ENCODE measurements at places on chromosomes 3 and 15.

DNA sequence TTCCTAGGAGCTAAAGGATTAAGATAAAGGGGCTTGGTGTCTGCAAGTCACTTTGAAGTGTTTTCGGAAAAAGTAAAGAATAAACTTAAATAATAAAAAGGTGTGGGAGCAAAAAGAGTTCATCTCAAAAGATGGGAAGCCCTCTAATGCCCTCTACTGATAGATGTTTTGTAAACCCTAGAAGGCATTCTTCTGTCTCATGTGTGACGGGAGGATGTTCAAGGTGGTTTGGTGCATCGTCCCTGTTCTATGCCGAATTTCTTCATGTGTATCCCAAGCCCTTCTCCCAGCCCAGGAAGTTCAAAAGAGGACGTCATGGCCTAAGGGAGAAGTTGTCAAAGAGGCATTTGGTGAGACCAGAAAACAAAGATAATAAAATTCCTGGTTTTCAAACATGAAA, 37.2 kb downstream of the CCK start:
- H3K4me3 ChIP-seq = no peak overlapping the region
- no peak overlapping the region for H3K27ac ChIP-seq
- peaks cover 11% of the 10 kb centered on the region for H3K36me3 ChIP-seq
- no peaks in the 10 kb centered on the region for H3K27me3 ChIP-seq

DNA sequence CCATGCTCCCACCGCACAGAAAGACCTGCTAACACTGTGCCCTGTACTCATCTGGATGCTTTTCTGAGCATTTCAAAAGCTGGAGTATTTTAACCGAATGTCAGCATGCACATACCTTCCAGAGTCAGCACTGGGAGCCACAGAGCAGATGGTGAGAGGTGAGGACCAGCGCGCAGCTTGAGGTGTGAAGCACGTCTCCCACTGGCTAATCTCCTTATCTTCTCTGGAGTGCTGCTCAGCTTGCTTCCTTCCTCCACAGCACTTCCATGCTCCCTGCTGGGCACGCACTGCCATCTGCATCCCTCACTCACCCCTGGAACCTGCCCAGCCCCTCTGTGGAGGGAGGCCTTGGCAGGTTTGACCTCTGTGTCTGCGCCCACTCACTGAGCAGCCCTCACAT, at the start of gene GNB5:
Gene GNB5, minus strand, starts transcription at position 186 of the 400 bp plus-strand sequence. CDS start 6,716 bp downstream, outside the sequence.
- H3K4me1 ChIP-seq = peaks cover 7% of the 10 kb centered on the region
- no peaks in the 10 kb centered on the region for H3K36me3 ChIP-seq
- DNase-seq = no peak
- no peaks in the 10 kb centered on the region for H3K27me3 ChIP-seq
- H3K27ac ChIP-seq = no peak within 1 kb of the TSS

DNA sequence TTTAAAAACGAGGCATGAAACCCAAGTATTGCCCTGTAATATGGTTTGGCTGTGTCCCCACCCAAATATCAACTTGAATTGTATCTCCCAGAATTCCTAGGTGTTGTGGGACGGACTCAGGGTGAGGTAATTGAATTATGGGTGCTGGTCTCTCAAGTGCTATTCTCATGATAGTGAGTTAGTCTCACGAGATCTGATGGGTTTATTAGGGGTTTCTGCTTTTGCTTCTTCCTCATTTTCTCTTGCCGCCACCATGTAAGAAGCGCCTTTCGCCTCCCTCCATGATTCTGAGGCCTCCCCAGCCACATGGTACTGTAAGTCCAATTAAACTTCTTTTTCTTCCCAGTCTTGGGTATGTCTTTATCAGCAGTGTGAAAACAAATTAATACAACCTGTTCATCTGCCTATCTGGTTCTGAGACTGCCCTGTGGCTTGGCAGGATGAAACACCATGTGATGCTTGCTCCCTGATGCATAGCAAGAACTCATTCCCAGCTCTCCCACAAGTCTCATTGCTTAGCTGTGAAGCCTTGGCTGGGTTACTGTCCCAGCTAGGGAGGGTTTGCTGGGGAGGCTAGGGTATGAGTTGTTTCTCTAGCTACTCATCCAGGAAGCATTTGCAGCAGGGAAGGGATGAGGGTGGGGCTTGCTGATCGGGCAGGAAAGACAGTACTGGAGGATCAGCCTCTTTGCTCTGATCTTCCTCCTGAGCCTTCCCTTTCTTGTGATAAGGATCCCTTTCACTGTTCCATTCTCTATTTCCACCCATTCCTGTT, 3.7 kb upstream of the SQOR start:
- H3K27ac ChIP-seq = peak overlapping the region; percentile 55
- H3K36me3 ChIP-seq = no peaks in the 10 kb centered on the region
- H3K27me3 ChIP-seq = no peaks in the 10 kb centered on the region

- no peak overlapping the region for H3K27ac ChIP-seq
- no peaks in the 10 kb centered on the region for H3K36me3 ChIP-seq
- H3K4me3 ChIP-seq = no peak overlapping the region
- DNase-seq = peak; percentile 34
Measured at GRCh38 chr15:25244731-25245585, 193.9 kb downstream of the UBE3A start.

DNA sequence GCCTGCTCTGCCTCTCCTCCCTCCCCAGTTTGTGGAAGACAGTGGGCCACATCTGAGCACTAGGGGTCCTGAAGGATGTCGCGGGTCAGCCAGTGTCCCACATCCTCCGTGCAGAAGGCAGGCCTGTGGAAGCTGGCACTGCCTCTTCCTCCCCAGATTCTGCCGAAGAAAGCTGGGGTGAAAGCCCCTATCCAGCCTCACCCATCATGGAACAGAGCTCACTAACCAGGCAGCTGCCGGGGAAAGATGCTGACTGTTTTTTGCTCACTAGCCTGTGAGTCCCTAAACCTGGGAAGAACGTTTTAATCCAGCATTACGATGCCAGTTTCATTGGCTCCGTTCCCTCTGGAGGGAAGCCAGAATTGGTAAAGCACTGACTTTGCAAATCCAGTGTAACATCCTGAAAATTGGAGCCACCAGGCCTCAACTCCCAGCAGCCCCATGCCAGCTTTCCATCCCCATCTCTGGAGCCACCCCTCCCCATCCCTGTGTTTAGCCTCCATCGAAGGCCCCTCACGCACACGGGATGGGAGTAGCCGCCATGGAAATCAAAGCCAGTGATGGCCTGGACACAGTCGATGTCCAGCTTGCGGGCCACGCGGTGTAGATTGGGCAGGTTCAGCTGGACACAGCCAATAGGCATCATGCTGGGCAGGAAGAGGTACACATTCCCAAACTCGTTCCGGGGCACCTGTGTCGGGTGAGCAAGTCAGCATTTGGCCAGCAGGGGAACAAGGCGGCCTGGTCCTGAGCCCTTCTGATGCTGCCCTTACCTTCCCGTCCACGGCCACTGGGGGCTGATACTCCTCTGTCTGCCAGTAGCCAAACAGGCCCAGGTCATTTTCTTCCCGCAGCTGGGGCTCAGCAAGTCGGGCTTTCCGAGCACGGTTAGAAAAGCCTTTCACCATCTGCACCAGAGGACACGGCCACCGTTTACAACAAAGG, 23.5 kb downstream of the TMEM43 start:
- peak; percentile 58 for DNase-seq
- H3K27ac ChIP-seq = no peak overlapping the region
- peaks cover 44% of the 10 kb centered on the region for H3K4me1 ChIP-seq
- H3K36me3 ChIP-seq = peaks cover 49% of the 10 kb centered on the region
- no peak overlapping the region for H3K4me3 ChIP-seq

DNA sequence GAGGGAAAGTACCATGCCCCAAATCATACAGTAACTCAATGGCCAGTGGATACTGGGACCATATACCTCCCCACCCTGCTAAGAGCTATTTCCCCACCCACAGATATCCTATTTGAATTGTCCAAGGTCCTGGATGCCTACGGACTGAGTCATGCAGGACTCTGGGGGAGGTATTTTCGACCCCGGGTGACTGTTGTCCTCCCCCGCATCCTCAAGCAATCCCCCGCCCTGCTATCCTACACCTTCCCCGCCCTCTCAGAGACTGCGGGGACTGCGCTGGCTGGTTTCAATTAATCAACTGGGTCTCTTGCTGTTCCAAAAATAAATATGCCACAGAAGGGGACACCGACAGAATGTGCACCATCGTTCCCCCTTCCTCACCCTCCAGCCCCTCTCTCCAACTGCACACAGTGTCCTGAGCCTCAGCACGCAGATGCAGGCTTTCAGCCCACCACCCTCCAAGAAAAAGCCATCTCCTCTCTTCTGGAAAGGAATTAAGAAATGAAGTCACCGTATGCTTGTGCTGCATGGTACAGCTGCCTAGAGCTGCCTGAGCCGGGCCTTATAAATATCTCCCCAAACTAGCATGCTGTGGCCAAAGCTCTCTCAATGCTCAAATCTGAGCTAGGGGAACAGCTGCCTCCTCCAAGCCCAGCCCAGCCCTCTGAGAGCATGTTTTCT, 8.1 kb downstream of the CAV3 start:
- no peaks in the 10 kb centered on the region for H3K4me1 ChIP-seq
- DNase-seq = no peak
- peaks cover 6% of the 10 kb centered on the region for H3K36me3 ChIP-seq
- peak overlapping the region; percentile 27 for H3K27ac ChIP-seq

GRCh38 chr3:177658354-177658753, 461.1 kb upstream of the TBL1XR1 start:
- no peak overlapping the region for H3K4me3 ChIP-seq
- no peak for DNase-seq
- H3K27me3 ChIP-seq = no peaks in the 10 kb centered on the region
- H3K36me3 ChIP-seq = no peaks in the 10 kb centered on the region
- no peak overlapping the region for H3K27ac ChIP-seq
- no peaks in the 10 kb centered on the region for H3K4me1 ChIP-seq

GRCh38 chr3:140856905-140857304, 84.7 kb upstream of the SLC25A36 start:
- no peaks in the 10 kb centered on the region for H3K4me1 ChIP-seq
- no peaks in the 10 kb centered on the region for H3K36me3 ChIP-seq
- H3K27ac ChIP-seq = no peak overlapping the region

- H3K4me3 ChIP-seq = no peak overlapping the region
- H3K27ac ChIP-seq = no peak overlapping the region
- H3K36me3 ChIP-seq = no peaks in the 10 kb centered on the region
- H3K4me1 ChIP-seq = no peaks in the 10 kb centered on the region
- no peak for DNase-seq
Measured at GRCh38 chr3:99357131-99357530, 281.3 kb upstream of the COL8A1 start.

DNA sequence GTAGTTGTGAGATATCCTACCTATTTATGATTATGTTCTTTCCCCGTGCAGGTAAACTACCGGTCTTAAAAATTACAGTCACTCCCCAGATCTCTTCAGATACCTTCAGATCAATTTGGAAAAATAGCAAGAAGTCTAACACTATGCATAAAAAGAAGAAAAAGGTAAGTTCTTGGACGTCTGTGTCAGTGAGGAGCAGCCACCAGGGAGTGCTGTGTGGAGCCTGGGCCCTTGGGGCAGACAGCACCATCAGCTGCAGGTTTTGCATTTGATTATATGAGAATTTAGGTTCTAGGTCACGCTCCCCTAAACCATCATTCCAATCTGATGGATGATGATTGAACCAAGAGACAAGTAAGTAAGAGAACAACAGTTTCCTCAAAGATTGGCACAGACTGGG, 8.9 kb upstream of the RNF7 start:
- H3K36me3 ChIP-seq = no peaks in the 10 kb centered on the region
- DNase-seq = no peak
- H3K27ac ChIP-seq = no peak overlapping the region

DNA sequence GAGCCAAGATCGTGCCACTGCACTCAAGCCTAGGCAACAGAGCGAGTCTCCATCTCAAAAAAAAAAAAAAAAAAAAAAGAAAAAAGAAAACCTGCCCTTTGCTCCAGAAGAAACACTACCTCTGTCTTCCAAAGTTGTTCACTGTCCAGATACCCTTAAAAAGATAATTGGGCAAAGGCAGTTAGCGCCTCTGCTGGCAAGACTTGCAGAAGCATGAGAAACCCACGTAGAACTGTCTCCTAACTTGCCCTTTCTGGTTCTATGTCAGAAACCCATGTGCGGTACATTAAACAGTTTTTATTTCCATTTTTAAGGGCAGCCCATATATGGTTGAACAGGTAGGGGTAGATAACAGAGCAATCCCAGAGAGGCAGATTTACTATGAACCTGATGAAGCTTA, 1026.4 kb downstream of the ROBO2 start:
- H3K36me3 ChIP-seq = no peaks in the 10 kb centered on the region
- no peaks in the 10 kb centered on the region for H3K27me3 ChIP-seq
- DNase-seq = no peak
- no peaks in the 10 kb centered on the region for H3K4me1 ChIP-seq
- no peak overlapping the region for H3K27ac ChIP-seq
- no peak overlapping the region for H3K4me3 ChIP-seq

- no peak for DNase-seq
- peaks cover 23% of the 10 kb centered on the region for H3K4me1 ChIP-seq
- H3K27me3 ChIP-seq = no peaks in the 10 kb centered on the region
- H3K36me3 ChIP-seq = no peaks in the 10 kb centered on the region
Measured at GRCh38 chr15:96361309-96362010, 31.0 kb downstream of the NR2F2 start.

GRCh38 chr15:42608110-42608531, 32.7 kb downstream of the STARD9 start:
- no peak overlapping the region for H3K4me3 ChIP-seq
- H3K27me3 ChIP-seq = no peaks in the 10 kb centered on the region

DNA sequence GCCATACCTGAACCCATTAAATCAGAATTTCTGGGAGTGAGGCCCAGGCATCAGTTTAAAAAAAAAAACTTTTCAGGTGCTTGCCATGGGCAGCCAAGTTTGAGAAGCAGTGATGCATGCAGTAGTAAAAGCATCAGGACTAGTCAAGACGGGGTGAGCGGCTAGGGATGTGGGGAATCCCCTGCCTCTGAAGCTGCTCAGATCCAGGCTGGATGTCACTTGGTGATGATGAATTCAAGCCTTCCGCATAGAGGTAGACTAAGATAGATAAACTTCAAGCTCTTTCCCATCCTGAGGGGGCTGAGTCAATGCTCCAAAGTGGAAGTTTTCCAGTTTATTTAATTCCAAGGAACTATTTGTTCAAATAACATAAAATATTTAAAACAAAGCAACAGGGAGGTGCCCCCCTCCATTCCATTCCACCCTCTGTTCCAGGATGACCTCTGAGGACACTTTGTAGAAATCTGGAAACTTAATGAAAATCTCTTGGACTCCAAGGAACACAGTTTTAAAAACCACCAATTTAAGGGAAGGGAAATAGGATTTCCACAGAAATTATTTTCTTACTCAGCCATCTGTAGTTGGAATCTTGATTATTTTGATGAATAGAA, 100.4 kb upstream of the NR2E3 start:
- no peak overlapping the region for H3K4me3 ChIP-seq
- H3K27me3 ChIP-seq = no peaks in the 10 kb centered on the region
- H3K4me1 ChIP-seq = peaks cover 57% of the 10 kb centered on the region
- no peaks in the 10 kb centered on the region for H3K36me3 ChIP-seq
- H3K27ac ChIP-seq = peak overlapping the region; percentile 6
- no peak for DNase-seq

GRCh38 chr15:35867356-35867755, 321.4 kb upstream of the DPH6 start:
- no peak overlapping the region for H3K4me3 ChIP-seq
- no peak overlapping the region for H3K27ac ChIP-seq
- no peak for DNase-seq

GRCh38 chr15:60840306-60840702, 361.4 kb upstream of the ICE2 start:
- no peaks in the 10 kb centered on the region for H3K4me1 ChIP-seq
- H3K27me3 ChIP-seq = no peaks in the 10 kb centered on the region
- H3K27ac ChIP-seq = no peak overlapping the region

GRCh38 chr3:12452361-12453330, 31.6 kb upstream of the TSEN2 start:
- no peak for DNase-seq
- no peaks in the 10 kb centered on the region for H3K36me3 ChIP-seq
- H3K27me3 ChIP-seq = no peaks in the 10 kb centered on the region
- H3K27ac ChIP-seq = no peak overlapping the region
- no peaks in the 10 kb centered on the region for H3K4me1 ChIP-seq

Data from right atrium auricular region (tissue), 2 donors.